Stimulated activated CD8-positive, alpha-beta memory T cell treated with anti-CD3 and anti-CD28 coated beads, Interleukin-4, amount 100 ng/mL, for 4 hours (primary cell): ENCODE measurements at places on chromosomes 4 and X.

DNA sequence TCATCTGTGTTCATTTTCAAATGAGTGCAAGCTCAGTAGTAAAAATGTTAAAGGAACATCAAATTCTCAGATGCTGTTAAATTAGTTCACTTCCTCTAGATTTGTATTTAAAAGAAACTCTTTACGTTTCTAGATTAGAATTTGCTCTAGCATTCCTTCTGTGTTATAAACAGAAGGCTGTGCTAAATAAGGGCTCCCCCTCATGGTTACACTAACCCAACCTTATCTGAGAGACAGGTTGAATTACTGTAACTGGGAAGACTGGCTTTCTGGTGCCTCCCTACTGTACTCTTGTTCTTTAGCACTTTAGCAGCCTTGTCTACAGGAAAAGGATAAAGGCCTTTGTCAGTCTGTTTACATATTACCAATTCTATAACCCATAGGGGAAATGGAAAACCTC, 56.8 kb downstream of the RXFP1 start:
- no peak for DNase-seq

DNA sequence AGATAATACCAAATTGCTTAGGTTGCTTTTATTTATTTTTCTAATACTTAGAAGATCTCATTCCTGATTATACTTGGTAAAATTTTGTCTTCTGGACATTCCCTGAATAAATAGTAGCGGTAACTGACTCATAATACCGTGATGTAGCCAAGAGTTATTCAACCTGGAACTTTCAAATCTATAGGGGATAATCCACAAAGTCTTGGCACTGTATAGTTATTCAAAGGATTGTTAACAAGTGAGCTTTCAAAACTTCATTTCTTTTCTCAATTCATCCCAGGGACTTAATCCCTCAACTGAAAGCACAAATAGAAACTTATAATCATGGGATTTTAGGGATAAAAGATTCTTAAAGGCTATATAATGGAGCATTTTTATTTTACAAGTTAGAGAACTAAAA, 1383.3 kb downstream of the FAM133A start:
- DNase-seq = no peak

DNA sequence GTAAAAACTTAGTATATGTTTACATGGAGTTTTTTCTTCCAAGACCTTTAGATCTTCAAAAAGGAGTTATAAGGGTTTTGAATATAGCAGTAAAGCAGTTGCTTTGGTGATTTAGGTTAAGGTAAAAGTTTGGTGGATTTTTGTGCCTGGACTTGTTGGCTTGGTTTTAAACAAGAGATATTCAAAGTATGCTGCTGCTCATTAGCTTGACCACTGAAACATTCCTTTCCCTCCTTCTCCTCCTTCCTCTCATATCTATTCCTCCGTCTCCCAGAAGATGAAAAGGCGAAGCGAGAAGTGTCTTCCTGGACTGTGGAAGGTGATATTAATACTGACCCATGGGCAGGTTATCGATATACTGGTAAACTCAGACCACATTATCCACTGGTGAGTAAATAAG, 38.4 kb downstream of the METAP1 start:
- no peak for DNase-seq

GRCh38 chrX:101171883-101172400, 47.6 kb upstream of the DRP2 start:
- DNase-seq = no peak

DNA sequence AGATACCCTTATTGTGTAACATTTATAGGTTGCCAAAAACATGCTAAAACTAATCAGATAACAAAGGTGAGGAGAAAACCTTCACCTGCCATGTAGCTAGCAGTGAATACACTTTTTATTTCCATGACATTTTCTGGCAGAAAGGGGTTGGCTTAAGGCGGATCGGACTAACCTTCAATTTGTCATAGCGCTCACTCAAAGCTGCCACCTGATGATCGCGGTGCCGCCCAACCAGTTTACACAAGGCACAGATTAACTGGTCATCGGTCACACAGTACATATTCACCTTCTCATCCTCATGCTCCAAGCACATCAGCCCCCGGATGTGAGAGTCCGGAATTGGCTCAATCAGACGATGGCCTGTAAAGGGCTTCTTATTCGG, 53.7 kb downstream of the MID1 start:
- DNase-seq = no peak

DNA sequence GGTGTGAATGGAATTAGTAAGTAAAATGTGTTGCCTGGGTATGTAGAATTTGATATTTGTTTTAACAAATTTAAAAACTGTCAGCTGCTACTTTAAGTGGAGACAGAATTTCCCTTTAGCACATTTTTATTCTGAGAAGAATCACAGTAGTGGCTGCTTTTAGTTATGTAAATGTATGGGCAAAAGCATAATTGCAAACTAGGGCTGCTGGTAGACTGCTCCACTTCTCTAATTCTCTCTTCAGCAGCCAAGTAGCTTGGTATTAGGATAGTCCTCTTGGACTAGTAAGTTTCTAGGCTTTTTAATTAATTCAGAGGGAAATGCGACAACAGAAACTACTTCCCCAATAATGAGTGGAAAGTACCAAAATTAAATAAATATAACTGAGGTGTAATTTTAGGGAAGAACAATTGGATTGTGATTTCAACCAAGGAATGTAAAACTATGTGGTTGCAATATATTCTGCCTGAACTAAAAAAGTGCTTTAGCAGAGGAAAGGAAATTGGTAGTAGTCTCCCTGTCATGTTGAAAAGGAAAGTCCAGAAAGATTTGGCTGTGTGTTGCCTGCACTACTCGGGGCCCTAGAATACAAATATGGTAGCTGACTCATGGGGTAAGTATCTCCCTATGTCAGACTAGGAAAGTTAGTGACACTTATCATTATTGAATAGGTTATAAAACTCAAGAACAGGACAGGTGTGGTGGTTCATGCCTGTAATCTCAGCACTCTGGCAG, 9.2 kb upstream of the EIF4E start:
- no peak for DNase-seq

DNA sequence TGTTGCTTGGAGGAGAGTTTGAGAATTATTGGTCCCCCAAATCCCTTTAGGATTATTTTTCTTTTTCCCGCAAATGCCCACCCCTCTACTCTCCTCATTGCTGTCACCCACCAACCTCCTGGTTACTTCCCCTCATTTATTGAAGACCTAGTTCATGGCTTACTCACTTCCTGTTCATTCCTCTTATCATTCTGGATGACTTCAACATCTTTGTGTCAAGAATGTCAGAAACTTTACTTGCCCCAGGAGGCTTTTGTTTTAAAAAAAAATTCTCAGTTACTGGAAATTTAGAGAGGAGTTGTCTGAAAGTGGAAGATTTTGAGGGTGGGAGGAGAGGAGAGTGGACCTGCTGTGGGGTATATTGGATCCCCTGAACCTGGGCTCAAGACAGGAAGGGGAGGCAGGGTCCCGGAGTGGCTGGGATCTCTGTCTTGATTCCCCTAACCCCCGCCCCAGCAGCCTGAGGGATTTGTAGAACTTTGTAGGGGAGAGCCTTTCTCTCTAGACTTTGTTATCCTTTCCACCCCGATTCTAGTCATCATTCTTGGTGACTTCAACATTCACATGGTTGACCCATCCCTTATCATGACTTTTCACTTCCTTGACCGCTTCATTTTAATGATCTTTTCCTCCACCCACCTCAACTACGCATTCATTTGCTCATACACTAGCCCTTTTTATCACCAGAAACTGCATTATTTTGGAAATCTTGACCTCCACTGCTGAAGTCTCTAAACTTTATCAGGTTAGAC, 69.9 kb upstream of the ESX1 start:
- DNase-seq = no peak

DNA sequence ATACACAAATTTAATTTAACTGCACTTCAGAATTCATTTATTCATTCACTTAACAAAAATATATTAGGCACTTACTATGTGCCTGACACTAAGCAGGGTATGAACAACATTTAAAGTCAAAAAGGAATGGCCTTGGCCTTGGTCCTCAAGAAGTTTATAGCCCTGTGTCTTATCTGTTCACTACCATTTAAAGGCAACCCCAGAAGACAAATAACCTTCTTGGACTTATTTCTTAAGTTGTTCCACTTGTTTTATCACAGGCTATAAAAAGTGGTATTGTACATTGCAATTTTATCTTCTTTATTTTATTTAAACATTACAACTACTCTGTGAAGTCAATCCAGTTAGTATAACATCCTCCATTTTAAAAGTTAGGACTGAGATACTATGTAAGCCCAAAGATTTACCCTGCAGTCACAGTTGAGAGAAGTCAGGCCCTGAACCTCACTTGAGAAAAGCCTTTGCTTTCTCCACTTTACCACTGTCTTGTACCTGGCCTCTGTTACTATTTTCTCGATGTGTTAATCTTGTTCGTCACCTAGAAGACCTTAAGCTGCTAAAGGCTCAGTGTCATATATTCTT, 305.6 kb upstream of the DIPK2B start:
- DNase-seq = no peak

DNA sequence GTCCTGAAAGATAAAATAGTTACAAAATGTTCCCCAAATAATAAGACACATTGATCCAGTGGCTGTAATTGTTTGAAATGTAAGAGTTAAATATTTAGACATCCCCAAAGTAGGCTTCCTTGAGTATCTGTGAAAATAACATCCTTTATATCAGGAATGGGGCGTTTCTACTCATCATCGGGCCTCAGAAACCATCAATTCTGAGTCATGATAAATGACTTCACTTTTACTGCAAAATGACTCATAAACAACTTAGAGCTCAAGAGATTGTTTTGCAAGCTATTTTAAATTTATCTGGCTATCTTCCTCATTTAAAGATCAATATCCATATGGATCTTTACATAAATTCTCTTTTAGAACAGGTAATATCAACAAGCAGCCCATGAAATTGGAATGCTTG, 369.4 kb upstream of the CNKSR2 start:
- DNase-seq = no peak

DNA sequence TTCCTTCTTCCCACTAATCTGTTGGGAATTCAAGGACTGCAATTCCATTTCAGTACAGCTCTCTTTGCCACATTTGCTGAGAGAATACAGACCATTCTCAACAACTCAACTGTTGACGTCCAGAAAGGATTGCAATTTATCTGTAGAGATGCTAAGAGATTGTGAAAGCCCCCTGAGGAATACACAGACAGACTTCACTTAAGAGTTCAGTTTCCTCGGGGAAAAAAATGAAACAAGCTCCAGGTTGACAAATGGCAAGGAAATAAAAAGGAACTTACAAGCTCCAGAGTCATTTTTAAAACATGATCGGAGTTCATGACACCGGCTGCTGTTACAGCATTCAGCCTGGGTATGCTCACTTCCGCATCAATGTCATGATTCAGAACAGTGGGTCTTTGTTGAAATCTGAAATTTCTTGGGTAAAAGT, 13.8 kb downstream of the TLR10 start:
- no peak for DNase-seq

- DNase-seq = no peak
Observed at GRCh38 chr4:180636696-180637404, 1606.4 kb upstream of the TENM3 start.

DNA sequence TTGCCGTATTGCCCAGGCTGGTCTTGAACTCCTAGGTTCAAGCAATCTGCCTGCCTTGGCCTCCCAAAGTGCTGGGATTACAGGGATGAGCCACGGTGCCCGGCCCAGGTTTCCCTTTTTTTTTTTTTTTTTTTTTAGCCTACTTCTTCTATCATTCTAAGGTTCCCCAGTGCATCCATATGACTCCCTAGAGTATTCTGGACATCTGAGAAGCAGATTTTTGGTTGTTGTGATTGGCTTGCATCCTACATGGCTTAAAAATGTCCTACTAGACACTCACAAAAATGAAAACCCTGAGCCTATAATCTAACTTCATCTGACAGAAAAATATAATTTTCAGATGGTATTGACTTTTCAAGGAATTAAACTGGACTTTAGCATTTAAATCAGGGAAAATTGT, 41.7 kb downstream of the SMIM14 start:
- DNase-seq = no peak

DNA sequence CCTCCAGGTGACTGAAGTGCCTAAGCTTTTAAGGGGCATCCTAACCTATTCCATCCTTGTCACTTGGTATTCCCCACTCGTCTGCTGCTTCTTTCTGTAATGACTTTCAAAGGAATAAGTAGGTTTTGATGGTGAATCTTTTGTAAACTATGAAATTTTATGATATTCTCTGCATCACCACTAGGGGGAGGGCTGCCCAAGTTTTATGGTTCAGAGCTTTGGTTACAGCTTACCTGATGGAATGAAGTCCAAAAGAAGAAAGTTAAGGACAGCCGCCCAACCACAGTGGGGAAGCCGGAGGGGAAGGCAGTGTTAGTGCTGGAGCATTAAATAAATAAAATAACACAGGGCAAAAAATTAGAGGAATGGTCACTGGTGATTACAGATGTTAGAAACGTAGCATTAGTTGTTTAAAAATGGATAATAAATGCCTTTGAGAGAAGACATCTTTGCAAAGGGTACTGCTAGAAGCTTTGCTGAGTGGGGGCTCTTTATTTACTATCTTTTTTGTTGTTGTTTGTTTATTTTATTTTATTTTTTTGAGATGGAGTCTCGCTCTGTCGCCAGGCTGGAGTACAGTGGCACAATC, 204.9 kb downstream of the GBA3 start:
- DNase-seq = no peak

DNA sequence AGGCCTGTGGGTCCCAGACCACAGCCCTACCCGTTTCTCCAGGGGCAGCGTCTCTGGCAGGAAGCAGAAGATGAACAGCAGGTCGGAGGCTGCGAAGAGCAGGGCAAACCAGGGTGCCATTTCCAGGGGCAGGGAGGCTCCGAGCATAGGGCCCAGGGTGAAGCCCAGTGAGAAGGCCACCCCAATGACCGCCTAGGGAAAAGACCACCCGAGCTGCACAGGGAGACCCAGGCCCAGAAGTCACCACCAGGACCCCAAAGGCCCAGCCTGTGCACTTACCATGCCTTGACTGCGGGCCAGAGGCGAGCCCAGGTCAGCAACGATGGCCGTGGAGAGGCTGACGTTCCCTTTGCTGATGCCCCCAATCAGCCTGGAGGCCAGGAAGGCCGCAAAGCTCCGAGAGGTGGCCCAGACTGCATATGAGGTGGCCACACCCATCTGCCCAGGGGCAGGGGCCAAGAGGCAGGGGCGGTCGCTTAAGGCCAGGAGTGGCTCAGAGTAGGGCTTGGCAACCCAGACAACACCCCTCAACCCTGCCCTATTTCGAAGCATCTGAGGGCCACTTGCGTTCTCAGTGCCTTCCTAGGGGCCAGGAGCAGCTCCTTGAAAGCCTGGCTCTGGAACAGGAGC, 30.8 kb downstream of the NOP14 start:
- no peak for DNase-seq

DNA sequence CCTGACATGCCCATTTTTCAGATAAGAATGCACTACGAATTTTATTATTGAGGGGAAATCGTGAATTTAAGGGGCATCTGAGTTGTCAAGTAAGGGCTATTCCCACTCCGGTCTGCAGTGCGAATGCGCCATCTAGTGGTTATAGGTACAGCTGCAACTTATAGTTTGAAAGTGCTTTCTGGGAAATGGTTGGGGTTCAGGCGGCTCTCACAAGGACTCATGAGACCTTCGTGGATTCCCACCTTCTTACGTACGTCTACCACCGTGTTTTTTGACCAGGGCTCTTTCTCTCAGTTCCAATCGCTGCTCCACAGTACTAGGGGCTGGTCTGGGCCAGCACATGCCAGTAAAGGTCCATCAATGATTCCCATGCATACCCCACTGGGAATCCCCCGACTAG, 12.3 kb downstream of the MSL3 start:
- DNase-seq = no peak

GRCh38 chrX:150256297-150256650, 106.8 kb upstream of the MAMLD1 start:
- no peak for DNase-seq

GRCh38 chrX:16979226-16979625, 32.8 kb downstream of the REPS2 start:
- no peak for DNase-seq

- DNase-seq = no peak
Observed at GRCh38 chr4:186473933-186474332, 81.4 kb downstream of the MTNR1A start.

GRCh38 chrX:12984603-12985319, 9.9 kb downstream of the TMSB4X start:
- no peak for DNase-seq
